ENCODE measurements at places on chromosomes 12 and 14.

GRCh38 chr12:109169686-109170085 is 53.3 kb downstream of the ACACB start:
- DNase-seq = no peak

DNA sequence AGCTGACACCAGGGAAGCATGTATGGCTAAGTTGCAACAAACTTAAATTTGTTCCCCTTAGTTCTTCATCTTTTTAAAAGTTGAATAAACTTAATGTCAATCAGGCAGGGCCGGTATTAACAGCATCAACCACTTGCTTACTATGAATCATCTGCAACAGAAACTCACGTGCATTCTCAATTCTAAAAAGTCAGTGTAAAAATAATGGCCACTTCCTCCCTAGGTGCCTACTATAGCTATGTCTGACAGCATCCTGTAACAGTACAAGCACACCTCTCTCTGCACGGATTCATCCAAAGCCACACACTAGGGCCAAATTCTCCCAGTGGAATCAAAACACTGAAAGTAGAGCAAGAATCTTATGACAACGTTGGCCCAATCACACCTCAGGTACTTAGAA is 48.6 kb downstream of the PPP1R36 start:
- no peak for DNase-seq

DNA sequence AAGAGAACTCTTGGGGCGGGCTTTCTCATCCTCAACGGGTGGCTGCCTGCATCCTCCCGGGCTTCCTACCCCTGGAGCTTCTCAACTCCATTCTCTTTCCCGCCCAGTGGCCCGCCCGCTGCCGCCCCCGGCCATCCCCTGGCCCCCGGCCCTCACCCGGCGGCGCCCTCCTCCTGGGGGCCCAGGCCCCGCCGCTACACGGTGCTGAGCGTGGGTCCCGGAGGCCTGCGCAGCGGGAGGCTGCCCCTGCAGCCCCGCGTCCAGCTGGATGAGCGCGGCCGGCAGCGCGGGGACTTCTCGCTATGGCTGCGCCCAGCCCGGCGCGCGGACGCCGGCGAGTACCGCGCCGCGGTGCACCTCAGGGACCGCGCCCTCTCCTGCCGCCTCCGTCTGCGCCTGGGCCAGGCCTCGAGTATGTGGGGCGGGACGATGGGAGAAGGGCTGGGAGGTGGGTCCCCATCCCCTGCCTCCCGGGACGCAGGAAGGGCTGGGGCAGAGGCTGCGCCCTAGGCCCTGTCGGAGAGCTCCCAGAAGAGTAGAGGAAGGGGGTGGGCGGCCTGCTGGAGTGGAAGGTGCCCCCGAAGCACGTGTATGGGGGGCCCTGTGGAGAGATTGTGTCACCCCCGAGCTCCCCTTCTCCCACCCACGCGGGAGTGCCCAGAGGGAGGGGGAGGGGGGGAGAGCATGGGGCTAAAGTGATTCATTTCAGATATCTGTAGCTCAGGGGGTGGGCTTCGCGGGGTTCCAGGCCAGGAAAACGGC is 1.5 kb downstream of the LAG3 start:
- no peak for DNase-seq

- DNase-seq = no peak
These were observed 457.8 kb upstream of the FBXO33 start for GRCh38 chr14:39890026-39890425.

DNA sequence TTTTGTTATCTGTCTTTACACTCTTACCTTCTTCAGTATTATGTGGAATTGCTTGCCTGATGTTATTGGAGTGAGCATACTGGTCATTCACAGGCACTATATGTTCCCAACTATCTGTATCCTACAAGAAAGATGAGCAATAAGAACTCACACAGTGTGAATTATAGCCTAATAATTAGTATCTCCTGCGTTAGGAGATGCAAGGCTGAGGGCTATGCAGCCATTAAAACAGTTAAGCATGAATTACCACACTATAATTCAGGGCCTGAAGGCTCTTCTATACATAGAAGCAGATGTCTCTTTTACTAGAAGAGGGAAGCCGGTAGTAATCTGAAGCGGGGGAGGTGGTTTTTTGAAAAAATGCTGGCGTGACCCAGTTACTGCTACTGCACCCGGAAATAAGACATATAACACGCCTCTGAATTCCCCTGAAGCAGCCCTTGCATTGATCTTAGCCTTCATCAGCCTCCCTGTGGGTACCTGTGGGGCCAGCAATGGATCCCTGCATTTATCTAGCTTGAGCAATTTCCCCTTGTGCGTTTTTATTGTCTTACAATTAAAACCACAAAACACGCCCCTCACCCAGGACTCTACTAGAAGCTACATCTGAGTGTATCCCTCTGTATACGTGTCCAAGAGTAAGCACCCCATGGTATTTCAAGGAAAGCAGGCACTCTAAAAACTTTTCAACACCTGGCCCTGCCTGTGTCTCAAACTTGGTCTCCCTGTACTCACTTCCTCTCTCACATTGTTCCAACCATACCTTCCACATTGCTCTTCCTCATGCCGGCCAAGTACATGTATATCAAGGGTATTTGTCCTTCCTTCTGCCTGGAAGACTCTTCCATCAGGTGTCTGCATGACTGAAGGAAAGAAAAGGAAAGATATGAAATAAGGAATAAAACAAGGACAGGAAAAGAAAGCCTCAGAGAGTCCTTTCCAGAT is 210.9 kb upstream of the ARID2 start:
- DNase-seq = no peak

DNA sequence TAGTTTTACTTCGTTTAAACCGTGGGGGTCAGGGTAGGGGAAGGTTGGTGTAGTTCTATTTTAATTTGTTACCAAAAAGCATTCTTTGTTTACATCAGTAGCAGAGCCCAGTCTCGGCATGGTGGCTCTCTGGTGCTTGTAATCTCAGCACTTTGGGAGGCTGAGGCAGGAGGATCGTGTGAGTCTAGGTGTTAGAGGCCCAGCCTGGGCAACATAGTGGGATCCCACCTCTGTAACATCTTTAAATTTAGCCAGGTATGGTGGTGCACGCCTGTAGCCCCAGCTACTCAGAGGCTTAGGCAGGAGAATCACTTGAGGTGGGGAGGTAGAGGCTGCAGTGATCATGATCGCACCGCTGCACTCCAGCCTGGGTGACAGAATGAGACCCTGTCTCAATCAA is 2.2 kb downstream of the LRRC43 start:
- DNase-seq = no peak

GRCh38 chr12:55842681-55843429 is at the start of gene MMP19:
TSS of gene MMP19 (minus strand) at chr12:55842936. CDS start at chr12:55842830, 106 bp downstream.
- DNase-seq = no peak

DNA sequence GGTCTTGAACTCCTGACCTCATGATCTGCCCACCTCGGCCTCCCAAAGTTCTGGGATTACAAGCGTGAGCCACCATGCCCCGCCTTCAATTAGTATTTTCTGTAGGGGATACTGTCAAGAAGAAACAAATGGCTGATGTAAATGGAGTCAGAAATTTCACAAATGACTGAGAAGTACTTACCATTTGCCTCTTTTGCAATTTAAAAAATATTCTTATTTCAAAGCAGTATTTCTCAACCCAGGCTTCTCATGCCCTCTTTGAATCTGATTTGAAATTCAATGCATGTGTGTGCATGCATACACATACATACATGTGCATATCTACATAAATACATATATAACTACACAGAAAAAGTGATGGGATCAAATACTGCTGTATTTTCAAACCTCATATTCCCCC is 4.4 kb downstream of the PSMA6 start:
- no peak for DNase-seq

DNA sequence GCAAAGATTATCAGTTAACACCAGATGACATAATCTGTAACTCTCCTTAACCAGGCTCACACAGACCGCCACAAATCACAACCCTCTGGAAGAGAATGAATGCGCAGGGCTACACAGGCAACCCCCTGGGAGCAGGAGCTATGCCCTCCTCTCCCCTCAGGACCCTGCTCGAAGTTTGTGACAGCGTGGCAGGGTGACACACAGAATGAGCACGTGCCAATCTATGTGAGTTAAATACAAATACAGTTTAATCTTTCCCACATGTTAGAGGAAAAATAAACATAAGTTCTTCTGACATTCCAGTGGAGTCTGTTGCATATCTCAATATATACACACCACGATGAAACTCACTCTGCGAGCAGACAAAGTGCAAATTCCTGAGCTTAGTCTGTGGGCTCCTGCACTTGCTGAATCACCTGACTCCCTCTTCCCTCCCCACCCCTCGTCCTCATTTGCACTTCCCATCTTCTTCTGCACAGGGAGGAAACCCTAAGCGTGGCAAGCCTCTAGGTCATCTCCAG is 37.6 kb downstream of the BCAT1 start:
- peak; percentile 70 for DNase-seq

GRCh38 chr12:124716208-124717130 is 147.2 kb downstream of the SCARB1 start:
- DNase-seq = no peak

- DNase-seq = no peak
These were observed 2.3 kb downstream of the CRACR2A start for GRCh38 chr12:3750616-3751015.

- DNase-seq = no peak
These were observed 14.1 kb downstream of the CCDC63 start for GRCh38 chr12:110860833-110861296.

GRCh38 chr12:58206876-58207275 is 265.5 kb downstream of the ATP23 start:
- no peak for DNase-seq

- DNase-seq = no peak
These were observed 71.3 kb upstream of the HECTD1 start for GRCh38 chr14:31278883-31279282.

GRCh38 chr12:29425722-29426121 is 44.8 kb upstream of the ERGIC2 start:
- DNase-seq = no peak

GRCh38 chr12:40154381-40154780 is 48.5 kb upstream of the SLC2A13 start:
- DNase-seq = no peak

- no peak for DNase-seq
These were observed 87.9 kb upstream of the MDGA2 start for GRCh38 chr14:47763188-47763854.

Data from HuH-7 (cell line).